Left lung (tissue), 14 donors: ENCODE measurements at places on chromosomes 5 and 9. TPM values are rescaled to one million over a fixed set of nuclear protein-coding genes. Genes with fewer than 3 reads are reported as not detected.

- no peak for DNase-seq
Measured at GRCh38 chr9:105608721-105609598, 51.0 kb downstream of the FKTN start.

Gene F12
- total RNA-seq, result 1.1 TPM

Gene GARNL3
- 8.0 TPM for total RNA-seq

Gene WHRN
- 6.8 TPM for total RNA-seq

- no peak for DNase-seq
Measured at GRCh38 chr5:94815313-94816039, 197.0 kb downstream of the SLF1 start.

Gene ST8SIA4
- total RNA-seq, result 38.5 TPM

DNA sequence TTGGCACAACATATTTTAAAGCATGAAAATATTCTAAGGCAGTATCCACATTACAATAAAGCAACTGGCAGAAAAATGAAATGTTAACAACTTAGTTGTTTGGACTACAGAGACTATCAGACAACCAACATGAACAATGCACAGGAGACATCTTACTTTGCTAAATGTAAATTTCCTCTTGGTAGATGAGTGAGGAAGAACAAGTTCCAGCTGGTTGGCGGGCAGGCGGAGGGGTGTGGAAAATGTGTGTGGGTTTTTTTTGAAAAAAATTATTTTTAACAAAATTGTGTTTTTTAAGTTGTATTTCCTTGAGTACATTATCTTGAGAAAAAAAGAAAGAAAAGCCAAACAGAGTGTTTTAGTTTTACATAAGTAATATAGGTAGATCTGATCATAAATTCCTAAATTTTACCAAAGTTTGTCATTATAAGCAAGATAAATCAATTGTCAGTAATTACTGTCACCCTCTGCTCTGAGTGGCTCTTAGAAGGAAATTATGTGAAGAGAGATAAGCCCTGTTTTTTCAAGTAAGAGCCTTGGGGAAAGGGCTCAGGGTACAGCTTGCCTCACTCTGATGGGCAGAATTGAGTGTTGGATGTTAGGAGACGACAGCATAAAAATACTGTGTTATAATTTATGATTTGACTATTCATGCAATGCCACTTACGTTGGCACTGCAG lies 42.5 kb downstream of the TMEM167A start:
- peak; percentile 34 for DNase-seq
